Thoracic aorta (tissue), 2 donors: ENCODE measurements at places on chromosomes 7 and 10. TPM values are rescaled to one million over a fixed set of nuclear protein-coding genes. Genes with fewer than 3 reads are reported as not detected.
A peak's percentile ranks its signal among the peaks of the same experiment; 100 is the strongest.

DNA sequence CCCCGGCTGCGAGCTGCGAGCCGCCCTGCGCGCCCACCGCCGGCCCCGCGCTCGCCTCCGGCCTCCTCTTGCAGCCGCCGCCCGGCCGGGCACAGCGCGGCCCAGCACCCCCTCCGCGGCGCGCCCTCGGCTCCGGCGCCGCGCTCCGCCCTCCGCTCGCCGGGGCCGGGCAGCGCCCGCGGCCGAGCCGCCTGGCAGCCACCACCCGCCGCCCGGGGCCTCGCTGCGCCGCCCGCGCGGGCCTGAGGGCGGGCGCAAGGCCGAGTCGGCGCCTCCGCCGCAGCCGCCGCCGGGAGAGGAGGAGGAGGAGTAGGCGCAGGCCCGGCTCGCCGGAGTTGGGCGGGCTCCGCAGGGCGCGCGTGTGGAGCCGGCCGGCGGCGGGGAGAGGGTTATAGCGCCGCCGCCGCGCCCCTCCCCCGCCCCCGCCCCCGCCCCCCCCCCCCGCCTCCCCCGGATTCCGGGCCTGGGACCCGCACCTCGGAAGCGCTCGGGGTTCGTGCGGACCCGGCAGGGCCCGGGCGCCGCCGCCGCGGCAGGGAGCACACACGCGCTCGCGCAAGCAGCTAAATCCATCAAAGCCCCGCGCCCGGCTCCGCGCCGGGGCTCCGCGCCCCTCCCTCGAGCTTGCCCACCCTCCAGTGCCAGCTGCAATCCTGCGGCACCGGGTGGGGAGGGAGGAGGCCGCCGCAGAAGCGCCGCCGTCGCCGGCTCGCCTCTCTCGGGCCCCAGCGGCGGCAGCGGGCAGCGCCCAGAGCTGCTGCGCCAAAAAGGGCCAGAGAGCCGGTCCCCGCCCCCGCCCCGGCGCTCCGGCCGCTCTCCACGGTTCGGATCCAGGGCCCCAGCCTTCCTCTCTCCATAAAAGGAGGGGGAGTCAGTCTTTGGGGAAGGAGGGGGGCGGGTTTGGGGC is at the start of gene PDGFA:
Gene PDGFA (minus strand): TSS at position 363 of the 907 bp plus-strand sequence. CDS start 845 bp downstream, outside the sequence.
- no peaks in the 10 kb centered on the region for H3K27me3 ChIP-seq
- H3K27ac ChIP-seq = peak within 1 kb of the TSS; percentile 95
- no peaks in the 10 kb centered on the region for H3K36me3 ChIP-seq
- H3K4me3 ChIP-seq = peak within 1 kb of the TSS; percentile 100
- peaks cover 55% of the 10 kb centered on the region for H3K4me1 ChIP-seq
- DNase-seq = no peak

DNA sequence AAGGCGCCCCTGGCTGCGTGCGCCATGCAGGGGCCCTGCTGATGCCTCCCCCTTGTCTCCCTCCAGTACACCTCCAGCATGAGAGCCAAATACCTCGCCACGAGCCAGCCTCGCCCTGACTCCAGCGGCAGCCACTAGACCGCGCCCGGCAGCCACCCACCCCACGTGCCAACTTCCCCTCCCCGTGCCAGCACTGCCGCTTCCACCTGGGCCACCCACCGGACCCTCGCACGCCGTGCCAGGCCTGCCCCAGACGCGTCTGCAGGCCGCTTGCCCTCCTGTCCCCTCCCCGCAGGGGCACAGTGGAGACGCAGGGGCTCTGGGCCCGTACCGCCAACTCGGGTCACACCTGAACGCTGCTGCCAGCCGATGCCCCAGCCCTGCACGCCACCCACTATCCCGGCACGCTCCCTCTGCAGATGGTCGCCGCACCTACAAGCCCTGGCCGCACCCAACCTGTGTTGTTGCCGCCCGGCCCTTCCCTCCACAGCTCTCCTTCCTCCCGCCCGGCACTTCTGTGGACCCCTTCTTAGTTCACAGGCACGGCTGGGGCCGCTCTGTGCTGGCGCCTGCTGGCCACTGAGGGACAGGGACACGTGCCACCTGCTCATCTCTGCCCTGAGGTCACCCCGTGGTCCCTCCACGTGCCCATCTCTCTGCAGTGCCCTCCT is 26.3 kb upstream of the AMZ1 start:
- no peak for DNase-seq
- no peak overlapping the region for H3K4me3 ChIP-seq
- peaks cover 25% of the 10 kb centered on the region for H3K36me3 ChIP-seq
- no peaks in the 10 kb centered on the region for H3K27me3 ChIP-seq
- H3K27ac ChIP-seq = no peak overlapping the region
- H3K4me1 ChIP-seq = no peaks in the 10 kb centered on the region

- H3K36me3 ChIP-seq = no peaks in the 10 kb centered on the region
- no peak overlapping the region for H3K27ac ChIP-seq
- H3K27me3 ChIP-seq = no peaks in the 10 kb centered on the region
Measured at GRCh38 chr10:23557777-23558176, 118.9 kb downstream of the OTUD1 start.

DNA sequence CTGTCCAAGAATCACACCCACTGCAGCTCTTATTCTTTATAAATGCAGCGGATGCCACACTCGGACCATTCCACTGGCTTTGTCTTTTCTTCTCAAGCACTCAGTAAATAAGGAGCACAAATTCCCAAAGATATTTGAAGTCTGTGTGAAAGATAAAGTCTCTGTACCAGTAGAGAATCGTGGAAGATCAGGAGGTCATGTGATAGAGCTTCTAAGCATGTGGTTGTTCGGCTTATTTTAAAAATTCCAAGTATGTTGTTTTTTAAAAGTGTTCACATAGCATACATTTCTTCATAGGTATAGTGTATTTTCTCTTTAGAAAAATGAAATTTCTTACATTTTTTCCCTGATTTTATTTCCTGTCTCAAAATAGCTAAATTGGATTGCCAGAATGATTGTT is 75.8 kb downstream of the NOC3L start:
- no peaks in the 10 kb centered on the region for H3K36me3 ChIP-seq
- no peak overlapping the region for H3K4me3 ChIP-seq
- no peaks in the 10 kb centered on the region for H3K27me3 ChIP-seq
- H3K27ac ChIP-seq = no peak overlapping the region

GRCh38 chr10:62760401-62760800 is 44.1 kb upstream of the ADO start:
- no peak for DNase-seq
- H3K27ac ChIP-seq = no peak overlapping the region
- no peaks in the 10 kb centered on the region for H3K27me3 ChIP-seq

DNA sequence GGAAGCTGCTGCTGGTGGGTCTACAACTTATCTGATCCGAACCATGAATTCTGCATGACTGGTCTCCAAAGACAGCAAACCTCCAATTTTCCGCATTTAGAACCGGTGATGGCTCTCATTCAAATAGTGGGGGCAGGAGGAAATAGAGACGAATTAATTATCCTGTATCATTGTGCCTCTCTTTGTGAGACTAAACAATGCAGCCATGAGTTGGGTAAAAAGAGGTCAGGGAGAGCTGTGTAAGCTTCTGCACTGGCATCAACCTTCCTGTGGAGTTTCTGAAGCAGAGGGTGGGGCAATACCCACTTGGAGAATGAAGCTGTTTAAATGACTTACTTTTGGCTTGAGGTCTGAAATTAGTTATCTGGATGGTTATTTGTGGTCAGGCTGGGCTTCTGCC is 266.4 kb downstream of the SORCS3 start:
- no peak for DNase-seq
- no peaks in the 10 kb centered on the region for H3K36me3 ChIP-seq
- no peaks in the 10 kb centered on the region for H3K4me1 ChIP-seq

Gene NUP205
- total RNA-seq = 30.1 TPM

Gene PAX4
- total RNA-seq = not detected
